SK-N-SH treated with all-trans-retinoic acid at 6 μM for 48 hours (cell line): ENCODE measurements at places on chromosomes 3 and 15.

GRCh38 chr3:148790370-148790769 is 37.2 kb upstream of the CPB1 start:
- no peak for ATAC-seq

GRCh38 chr3:46472736-46473135 is 8.0 kb upstream of the LTF start:
- ATAC-seq = no peak

DNA sequence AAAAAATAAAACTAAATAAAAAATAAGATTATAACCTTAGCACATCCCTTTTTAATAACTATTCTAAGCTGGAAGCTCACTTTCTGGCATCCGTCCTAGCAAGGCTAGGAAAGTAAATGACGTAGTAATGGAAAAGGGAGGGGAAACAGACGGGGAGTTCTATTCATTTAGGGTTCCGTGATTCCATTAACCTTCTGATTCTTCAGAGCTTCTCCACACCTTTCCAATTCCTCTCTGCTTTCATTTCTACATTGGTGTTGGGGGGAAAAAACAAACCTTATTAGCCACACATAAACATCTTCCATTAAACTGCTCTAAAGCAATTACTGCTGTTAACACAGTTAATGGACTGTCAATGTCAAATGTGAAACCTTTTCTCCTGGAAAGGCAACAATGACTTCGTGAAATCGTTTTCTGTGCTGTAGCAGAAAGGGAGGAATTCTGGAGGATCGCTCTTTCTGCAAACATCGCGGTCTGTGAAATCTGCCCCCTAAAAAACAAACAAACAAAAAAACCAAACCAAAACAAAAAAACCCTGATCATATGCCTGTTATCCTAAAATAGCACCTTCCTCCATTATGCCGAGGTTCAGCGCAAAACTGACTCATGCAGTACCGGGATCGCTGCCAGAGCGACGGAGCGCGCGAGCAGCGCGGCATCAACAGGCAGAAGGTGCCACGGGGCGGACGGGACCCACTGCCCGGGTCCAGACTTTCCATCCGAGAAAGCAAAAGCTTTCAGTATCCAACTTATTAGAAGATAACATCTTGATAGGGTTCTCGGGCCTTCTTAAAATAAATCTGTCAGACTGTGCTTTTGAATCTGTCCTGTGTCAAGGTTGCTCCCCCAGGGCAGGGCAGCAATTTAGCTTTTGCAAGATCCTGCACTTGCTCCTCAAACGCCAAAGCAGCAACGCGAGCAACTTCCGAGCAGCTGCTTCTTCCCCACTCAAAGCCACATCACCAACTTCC is 156.2 kb downstream of the FGF12 start:
- peak; percentile 85 for ATAC-seq

DNA sequence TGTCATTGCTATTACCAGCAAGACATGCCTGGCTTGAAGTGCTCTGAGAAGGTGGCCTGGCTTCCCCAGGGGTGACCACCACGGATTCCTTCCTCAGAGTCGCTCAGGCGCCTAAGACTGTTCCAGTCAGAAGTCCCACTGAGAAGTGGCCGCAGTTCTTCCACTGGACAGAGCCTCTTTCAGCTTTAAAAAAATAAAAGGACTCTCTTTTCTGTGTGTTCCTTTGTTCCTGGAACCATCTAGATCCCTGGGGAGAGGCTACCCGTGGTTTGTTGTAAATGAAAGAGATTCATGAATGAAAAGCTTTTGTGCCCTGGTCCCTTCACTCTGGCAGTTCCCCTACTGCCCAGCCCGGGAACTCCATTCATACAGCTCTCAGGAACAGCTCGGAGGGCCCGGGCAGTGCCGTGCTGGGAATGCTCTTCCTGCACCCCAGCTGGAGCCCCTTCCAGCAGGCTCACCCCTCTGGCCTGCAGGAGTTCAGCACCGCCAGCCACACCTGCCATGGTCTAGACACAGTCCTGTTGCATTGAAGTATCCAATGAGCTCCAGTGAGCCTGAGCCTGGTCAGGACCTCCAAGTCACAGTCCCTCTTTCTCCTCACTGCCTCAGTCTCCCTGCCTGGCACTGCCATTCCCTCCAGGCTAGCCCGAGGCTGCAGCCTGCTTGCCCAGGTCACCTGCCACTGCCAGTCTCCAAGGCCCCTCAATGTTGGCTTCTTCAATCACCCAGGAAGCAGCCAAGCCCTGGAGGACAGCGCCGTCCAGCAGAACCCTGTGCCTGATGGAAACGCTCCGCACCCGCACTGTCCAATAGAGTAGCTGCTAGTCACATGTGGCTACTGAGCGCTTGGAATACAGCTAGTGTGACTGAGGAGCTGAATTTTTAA is 75.4 kb downstream of the XXYLT1 start:
- peak; percentile 20 for ATAC-seq

DNA sequence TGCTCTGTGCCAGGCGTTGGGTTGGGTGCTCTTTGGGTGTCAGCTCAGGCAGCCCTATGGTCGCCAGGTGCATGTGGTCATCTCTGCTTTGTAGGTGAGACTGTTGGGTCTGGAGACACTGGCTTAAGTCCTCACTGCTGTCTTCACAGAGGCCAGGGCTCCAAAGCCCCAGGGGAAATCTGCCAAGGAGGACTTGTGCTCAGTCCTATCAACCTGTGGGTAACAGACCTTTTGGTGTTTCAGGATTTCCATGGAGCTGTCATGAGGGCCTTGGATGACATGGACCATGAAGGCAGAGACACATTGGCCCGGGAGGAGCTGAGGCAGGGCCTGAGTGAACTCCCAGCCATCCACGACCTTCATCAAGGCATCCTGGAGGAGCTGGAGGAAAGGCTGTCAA is 50.1 kb upstream of the NR2C2 start:
- ATAC-seq = no peak

GRCh38 chr3:66477856-66478255 is 23.0 kb downstream of the LRIG1 start:
- ATAC-seq = no peak

- ATAC-seq = no peak
Measured at GRCh38 chr3:128568602-128569490, 75.8 kb upstream of the GATA2 start.

- ATAC-seq = peak; percentile 80
Measured at GRCh38 chr3:108486941-108487340, 23.5 kb downstream of the MYH15 start.

- ATAC-seq = peak; percentile 79
Measured at GRCh38 chr3:11379238-11379823, 107.1 kb downstream of the ATG7 start.
